CD8-positive, alpha-beta T cell (primary cell): ENCODE measurements at places on chromosomes 1 and 21. TPM values are rescaled to one million over a fixed set of nuclear protein-coding genes. Genes with fewer than 3 reads are reported as not detected.

DNA sequence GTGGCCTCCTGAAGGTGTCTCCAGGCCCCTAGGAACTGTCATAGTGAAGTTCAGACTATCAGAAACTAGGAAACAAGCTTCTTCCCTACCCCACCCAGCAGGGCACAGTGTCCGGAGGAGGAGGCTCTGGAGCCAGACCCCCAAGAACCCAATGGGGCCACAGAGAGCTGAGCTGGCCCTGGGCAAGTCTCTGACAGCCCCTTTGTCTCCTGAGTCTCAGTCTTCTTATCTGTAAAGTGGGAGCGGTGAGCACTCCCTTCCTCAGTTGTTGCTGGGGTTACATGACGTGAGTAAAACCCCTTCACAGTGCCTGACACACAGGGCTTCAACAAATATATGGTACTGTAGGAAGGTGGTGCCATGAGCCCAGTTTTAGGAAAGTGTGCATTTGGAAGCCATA lies 675.8 kb downstream of the MATN1 start:
- DNase-seq, result no peak

DNA sequence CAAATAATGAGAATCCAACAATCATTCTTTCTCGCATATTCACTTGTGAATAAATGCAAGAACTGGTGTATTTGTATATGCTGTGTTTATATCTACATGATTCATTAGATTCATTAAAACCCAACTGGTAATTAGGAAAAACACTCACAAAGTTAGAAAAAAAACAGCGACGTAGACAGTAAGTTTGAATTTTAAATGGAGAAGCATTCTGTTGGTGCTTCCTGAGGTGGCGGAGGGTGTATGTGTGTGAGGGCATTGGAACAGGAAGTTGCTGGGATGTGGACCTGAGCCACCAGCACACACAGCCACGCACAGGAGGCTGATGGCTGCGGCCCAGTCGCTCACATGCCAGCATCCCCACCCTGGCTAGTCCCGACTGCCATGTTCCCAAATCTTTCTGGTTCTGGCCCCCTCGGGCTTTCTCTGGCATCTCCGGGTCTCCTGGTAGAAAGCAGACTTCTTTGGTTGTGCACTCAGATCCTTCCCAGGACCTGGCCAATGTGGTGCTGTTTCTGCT lies 121.6 kb upstream of the IRF2BP2 start:
- DNase-seq, result no peak

The HHAT gene
- total RNA-seq, result 1.8 TPM

The TMEM269 gene
- total RNA-seq, result 0.44 TPM

DNA sequence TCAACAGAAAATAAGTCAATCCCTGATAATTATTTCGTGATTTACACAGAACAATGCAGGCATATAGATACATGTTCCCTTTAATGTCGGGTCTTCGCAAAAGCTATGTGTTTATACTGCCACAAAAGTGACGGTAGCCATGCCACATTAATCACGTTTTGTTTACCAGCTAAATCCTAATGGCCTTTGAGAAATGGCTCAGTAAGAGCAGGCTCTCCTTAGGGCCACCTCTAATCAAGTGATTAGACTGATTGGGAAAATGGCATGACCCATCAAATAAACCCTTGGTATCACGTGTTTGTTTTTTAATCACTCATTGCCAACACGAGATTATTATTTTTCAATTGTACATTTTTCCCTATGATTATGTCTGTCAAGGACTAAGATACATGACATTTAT lies 102.0 kb upstream of the USP25 start:
- DNase-seq, result no peak

DNA sequence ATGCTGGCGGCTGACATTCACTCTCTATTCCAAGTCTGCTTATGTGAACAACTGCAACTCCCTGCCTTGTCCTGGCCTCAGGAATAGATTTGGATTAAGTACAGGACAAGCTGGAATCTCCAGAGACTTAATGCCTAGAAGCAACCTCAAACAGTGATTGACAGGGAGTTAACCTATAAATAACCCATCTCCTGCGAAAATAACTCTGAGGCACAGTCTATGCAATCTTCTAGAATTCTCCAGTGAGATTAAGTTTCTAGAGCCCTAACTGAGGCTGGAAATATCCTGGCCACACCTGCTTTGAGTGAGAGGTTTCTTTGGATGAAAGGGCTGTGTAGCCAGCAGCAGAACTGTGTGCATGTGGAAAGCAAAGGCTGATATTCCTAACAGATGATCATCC lies 25.3 kb upstream of the ATP1A1 start:
- no peak for DNase-seq

GRCh38 chr1:228446852-228447251 lies 30.2 kb upstream of the TRIM17 start:
- DNase-seq, result no peak
